ENCODE measurements at places on chromosomes 16 and 17.

DNA sequence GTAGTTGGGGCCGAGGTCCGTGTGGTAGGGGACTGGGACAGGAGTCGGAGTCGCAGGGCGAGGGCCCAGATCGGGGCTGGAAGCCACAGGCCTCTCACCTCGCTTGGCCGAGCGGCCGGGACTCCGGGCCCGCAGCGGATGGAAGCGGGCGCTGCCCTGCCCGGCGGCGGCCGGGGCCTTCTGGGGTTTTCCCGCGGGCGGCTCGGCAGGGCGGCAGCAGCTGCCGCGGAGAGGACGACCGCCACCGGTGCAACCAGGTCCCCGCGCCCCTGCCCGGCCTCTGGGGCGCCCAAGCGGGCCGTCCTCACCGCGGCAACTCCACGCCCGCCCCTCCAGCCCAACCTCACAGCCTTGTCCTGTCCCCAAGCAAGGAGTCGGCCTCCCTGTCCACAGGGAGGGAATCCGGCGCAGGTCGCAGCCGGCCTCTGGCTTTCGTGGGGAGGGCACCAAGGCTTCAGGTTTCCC is 15.6 kb upstream of the UTP6 start:
- DNase-seq: no peak

DNA sequence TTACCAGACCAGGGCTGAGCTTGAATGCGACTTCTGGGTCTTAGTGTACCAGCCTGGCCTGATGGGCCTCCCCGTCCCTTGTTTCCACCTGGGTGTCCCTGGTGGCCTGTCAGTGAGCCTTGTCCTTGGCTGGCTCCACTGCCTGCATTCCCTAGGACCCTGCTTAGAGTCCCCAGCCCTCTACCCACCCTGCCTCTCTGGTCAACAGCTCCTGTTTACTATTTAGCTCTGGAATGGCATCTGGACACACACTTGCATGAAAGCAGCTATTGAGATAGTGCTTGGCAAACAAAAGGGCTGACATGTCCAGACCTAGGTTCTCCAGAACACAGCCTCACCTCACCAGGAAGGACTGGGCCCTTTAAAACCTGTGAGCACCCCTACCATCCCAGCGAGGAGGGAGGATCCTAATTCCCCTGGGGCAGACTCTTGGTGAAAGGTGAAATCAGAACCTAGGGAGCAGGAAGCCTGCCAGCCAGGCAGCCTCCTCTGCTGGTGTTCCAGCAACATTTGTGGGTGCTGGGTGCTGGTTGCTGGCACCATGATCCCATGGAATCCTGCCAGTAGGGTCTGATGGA is 38.8 kb downstream of the RAI1 start:
- DNase-seq: no peak

DNA sequence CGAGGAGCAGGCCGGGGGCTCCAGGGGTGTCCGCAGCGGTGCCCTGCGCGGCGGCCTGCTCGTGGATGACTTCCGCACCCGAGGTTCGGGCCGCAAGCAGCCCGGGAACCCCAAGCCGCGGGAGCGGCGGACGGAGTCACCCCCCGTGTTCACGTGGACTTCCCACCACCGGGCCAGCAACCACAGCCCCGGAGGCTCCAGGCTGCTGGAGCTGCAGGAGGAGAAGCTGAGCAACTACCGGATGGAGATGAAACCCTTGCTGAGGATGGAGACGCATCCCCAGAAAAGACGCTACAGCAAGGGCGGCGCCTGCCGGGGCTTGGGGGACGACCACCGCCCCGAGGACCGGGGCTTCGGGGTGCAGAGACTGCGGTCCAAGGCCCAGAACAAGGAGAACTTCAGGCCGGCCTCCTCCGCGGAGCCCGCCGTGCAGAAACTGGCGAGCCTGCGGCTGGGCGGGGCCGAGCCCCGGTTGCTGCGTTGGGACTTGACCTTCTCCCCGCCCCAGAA is 75.8 kb downstream of the KLHDC4 start:
- DNase-seq: no peak

DNA sequence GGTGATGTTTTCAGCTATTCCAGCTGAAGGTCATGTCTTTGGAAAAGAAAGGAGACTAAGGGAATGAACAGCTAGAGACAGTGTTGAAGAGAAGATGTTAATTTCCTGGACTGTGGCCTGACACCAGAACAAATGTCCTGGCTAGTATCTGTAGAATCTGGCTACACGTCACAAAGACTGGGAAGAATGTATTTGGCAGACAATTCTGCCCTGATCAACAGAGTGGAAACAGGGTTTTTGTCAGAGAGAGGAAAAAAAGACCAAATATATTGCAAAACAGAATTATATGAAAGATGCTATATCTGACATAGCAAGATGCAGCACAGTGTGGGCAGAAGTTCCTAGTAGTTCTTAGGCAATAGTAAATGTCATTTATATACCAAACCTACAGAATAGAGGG is 17.0 kb upstream of the ANKFN1 start:
- DNase-seq: no peak

DNA sequence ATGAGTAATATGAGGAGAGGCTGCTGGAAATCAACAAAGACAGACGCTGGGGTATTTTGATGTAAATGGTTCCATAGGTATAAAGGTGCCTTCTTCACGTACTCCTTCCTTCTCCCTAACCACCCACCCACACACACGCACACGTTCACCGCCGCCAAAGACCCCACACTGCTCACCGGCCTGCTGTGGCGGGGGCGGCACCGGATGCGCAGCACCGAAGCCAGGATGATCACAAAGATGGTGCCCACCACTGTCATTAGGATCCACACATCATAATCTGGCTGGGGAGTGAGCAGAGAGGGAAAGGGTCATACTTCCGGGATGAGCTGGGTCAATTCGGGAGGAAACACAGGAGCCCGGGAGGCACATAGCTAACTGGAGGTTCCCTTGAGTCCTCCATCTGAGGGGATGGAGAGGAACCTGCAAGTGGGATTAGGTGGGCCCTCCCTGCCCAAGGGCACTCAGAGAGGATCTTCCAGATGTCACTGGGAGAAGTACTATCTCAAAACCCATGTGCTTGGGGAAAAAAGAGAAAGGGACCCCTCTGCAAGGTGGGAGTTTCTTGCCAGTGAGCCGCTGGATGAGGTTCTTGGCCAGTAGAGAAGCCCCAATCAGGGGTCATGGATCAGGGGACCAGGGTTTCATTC is 10.5 kb upstream of the SUPT4H1 start:
- no peak for DNase-seq

- DNase-seq: no peak
Measured at GRCh38 chr16:24015923-24016322, 180.1 kb downstream of the PRKCB start.

DNA sequence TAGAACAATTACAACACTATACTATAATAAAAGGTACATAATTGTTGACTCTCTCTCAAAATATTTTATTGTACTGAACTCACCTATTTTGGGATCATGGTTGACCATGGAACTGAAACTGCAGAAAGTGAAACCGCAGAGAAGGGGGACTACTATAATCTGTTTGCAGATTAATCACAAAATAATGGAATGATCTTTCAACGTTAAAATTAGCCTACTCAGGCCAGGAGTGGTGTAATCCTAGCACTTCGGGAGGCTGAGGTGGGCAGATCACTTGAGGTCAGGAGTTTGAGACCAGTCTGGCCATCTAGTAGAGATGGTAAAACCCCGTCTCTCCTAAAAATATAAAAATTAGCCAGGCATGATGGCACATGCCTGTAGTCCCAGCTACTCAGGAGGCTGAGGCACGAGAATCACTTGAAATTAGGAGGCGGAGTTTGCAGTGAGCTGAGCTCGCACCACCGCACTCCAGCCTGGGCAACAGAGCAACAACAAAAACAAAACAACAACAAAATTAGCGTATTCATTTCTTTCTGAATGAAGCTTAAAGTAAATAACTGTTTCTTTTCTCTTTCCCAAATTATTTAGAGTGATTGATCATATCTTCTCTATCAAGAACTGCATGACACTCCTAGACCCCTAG is 45.6 kb downstream of the IKZF3 start:
- DNase-seq: no peak

- DNase-seq: no peak
Measured at GRCh38 chr16:23729503-23730424, 16.7 kb upstream of the ERN2 start.

Data from activated CD8-positive, alpha-beta memory T cell treated with anti-CD3 and anti-CD28 coated beads for 1 hour (primary cell).